SJCRH30 (cell line): ENCODE measurements at places on chromosomes 3 and 15.
A peak's percentile ranks its signal among the peaks of the same experiment; 100 is the strongest.

GRCh38 chr3:176994891-176995781, 202.1 kb downstream of the TBL1XR1 start:
- H3K27ac ChIP-seq, result no peak overlapping the region
- no peaks in the 10 kb centered on the region for H3K27me3 ChIP-seq
- no peaks in the 10 kb centered on the region for H3K36me3 ChIP-seq
- no peak overlapping the region for H3K4me3 ChIP-seq

- no peaks in the 10 kb centered on the region for H3K27me3 ChIP-seq
- no peaks in the 10 kb centered on the region for H3K4me1 ChIP-seq
- DNase-seq, result no peak
- H3K36me3 ChIP-seq, result no peaks in the 10 kb centered on the region
- H3K27ac ChIP-seq, result no peak overlapping the region
Measured at GRCh38 chr15:42031198-42031915, 10.5 kb upstream of the PLA2G4E start.

- no peaks in the 10 kb centered on the region for H3K36me3 ChIP-seq
- H3K27ac ChIP-seq, result no peak overlapping the region
- DNase-seq, result no peak
- no peak overlapping the region for H3K4me3 ChIP-seq
- H3K27me3 ChIP-seq, result no peaks in the 10 kb centered on the region; the same call in 1 of the 2 replicates
- peaks cover 9% of the 10 kb centered on the region for H3K4me1 ChIP-seq
Measured at GRCh38 chr3:127141921-127142730, 50.8 kb upstream of the PRR23E start.

DNA sequence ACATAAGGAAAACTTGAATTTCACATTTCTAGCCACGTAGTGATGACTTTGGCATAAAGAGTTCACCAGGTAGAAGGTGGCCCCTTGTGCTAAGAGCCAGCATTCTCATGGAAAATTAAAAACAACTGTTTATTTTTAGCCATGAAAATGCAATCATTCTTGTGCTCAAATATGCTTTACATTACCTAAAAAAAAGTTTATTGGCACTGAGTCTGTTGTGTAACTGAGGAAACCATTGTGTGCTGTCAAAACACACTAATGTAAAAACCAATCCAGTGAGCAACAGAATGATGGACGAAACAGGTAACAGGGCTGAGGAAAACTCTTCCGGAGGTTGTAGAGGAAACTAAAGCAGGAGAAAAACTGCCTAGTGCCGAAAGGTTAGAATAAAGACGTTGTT, 287.0 kb upstream of the TMC3 start:
- no peaks in the 10 kb centered on the region for H3K36me3 ChIP-seq
- H3K27ac ChIP-seq, result no peak overlapping the region
- H3K27me3 ChIP-seq, result no peaks in the 10 kb centered on the region
- DNase-seq, result no peak
- H3K4me1 ChIP-seq, result no peaks in the 10 kb centered on the region

DNA sequence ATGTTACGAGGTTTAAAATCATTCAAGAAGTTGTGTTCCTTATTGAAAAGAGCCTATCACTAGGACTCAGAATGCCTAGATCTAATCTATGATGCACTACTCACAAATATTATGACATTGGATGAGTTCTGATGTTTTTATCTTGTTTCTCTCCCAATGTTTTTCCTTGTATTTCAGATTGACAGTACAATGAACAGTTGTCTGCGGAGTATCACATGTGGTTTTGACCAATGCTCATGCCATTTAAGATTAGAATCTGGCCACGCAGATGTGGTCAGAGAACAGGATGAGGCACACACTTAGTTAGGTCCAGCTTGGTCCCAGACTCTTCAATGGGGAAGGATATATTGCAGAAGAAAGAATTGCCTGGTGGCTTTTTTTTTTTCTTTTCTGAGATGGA, 25.6 kb upstream of the CCDC50 start:
- H3K27me3 ChIP-seq, result no peaks in the 10 kb centered on the region
- no peak overlapping the region for H3K27ac ChIP-seq

DNA sequence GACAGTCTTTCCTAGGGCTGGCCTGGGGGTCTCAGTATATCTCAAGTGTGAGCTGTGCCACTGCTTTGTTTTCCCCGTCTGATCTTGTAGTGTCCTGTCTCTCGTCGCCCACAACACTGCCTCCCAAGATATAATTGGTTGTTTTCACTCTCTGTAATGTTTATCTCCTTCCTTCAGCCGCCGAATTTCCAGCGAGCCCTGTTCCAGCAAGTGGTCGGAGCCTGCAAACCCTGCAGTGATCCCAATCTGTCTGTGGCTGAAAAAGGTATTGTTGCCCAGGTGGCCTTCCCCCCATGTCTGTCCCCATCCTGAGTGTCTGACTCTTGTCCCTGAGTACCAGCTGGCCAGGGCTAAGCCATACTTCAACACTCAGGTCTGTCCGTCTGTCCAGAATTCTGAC, 9.5 kb upstream of the MANF start:
- H3K36me3 ChIP-seq, result no peaks in the 10 kb centered on the region
- H3K4me3 ChIP-seq, result no peak overlapping the region
- no peak for DNase-seq
- H3K27ac ChIP-seq, result no peak overlapping the region
- H3K27me3 ChIP-seq, result peaks cover 6% of the 10 kb centered on the region; the same call in 1 of the 2 replicates
- peaks cover 10% of the 10 kb centered on the region for H3K4me1 ChIP-seq

- no peaks in the 10 kb centered on the region for H3K27me3 ChIP-seq
- H3K4me3 ChIP-seq, result no peak overlapping the region
- H3K36me3 ChIP-seq, result no peaks in the 10 kb centered on the region
- H3K27ac ChIP-seq, result no peak overlapping the region
- peaks cover 10% of the 10 kb centered on the region; the same call in 1 of the 2 replicates for H3K4me1 ChIP-seq
Measured at GRCh38 chr15:69976366-69976994, 121.2 kb downstream of the TLE3 start.

DNA sequence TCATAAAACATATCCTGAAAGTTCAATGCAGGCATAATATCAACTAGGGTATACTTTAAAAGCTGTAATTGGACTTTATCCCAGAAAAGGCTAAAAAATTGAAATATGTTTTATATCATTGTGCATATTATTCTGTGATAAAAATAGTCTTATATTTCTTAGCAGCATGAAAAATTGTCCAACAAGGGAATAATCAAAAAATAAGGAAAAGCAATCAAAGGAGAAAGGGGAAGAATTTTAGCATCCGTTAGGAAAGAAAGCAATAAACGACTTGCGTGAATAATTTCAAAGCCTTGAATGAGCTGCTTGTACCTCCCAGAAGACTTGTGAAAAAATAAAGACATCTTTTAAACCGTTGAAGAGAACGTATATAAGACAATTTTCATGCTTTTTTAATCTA, 1369.8 kb upstream of the GBE1 start:
- H3K27ac ChIP-seq, result no peak overlapping the region
- no peaks in the 10 kb centered on the region for H3K4me1 ChIP-seq
- no peak for DNase-seq
- no peak overlapping the region for H3K4me3 ChIP-seq
- no peaks in the 10 kb centered on the region for H3K36me3 ChIP-seq
- no peaks in the 10 kb centered on the region for H3K27me3 ChIP-seq

DNA sequence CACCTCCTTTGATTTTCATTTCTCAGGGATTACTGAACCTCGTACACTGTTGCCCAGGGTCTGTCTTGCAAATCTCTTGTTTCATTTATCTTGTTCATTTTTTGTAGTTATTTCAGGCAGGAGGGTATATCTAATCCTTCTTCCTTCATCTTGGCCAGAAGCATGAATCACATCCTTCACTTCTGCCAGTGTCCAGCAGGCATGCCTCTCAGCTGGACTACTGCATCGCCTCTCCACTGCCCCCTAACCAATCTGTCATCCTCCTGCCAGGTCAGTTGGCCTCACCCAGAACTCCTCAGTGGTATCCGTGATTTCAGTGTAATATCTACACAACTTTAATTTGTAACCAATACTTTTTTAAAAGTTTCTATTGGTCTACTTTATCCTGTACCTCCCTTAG, 297.9 kb downstream of the GABRG3 start:
- H3K4me1 ChIP-seq, result no peaks in the 10 kb centered on the region
- H3K27me3 ChIP-seq, result no peaks in the 10 kb centered on the region
- no peaks in the 10 kb centered on the region for H3K36me3 ChIP-seq
- no peak overlapping the region for H3K27ac ChIP-seq
- no peak overlapping the region for H3K4me3 ChIP-seq

- DNase-seq, result no peak
- no peaks in the 10 kb centered on the region for H3K36me3 ChIP-seq
- H3K27me3 ChIP-seq, result 0 out of 2 replicates have a peak, but pooled peaks cover 3% of the 10 kb centered on the region
- H3K27ac ChIP-seq, result no peak overlapping the region
Measured at GRCh38 chr15:80309769-80310384, 57.9 kb upstream of the CTXND1 start.

- no peak overlapping the region for H3K4me3 ChIP-seq
- peak; percentile 68 for DNase-seq
- H3K4me1 ChIP-seq, result no peaks in the 10 kb centered on the region
- H3K27me3 ChIP-seq, result no peaks in the 10 kb centered on the region
- H3K36me3 ChIP-seq, result no peaks in the 10 kb centered on the region
- no peak overlapping the region for H3K27ac ChIP-seq
Measured at GRCh38 chr3:66971891-66972551, 26.1 kb upstream of the KBTBD8 start.

DNA sequence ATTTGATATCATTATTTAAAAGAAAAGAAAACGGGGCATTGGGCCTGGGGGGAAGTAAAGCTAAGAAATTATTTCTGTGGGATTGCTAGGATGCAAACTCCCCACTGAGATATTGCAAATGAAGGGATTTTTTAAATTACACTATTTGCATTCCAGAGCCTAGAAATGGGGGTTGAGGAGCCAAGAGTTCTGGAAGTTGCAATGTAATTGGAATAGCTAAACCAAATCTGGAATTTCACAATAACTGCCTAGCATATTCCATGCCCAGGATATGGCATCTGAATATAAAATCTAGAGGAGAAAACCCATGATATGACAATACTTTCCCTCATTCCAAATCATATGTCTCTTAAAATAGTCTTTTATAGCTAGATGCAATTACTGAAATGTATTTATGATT, 93.0 kb downstream of the CADM2 start:
- H3K4me3 ChIP-seq, result no peak overlapping the region
- no peak for DNase-seq
- no peak overlapping the region for H3K27ac ChIP-seq
- no peaks in the 10 kb centered on the region for H3K27me3 ChIP-seq

GRCh38 chr3:70539908-70540307, 227.5 kb upstream of the MDFIC2 start:
- no peaks in the 10 kb centered on the region for H3K27me3 ChIP-seq
- peak; percentile 5 for DNase-seq
- H3K4me1 ChIP-seq, result no peaks in the 10 kb centered on the region
- H3K27ac ChIP-seq, result no peak overlapping the region
- H3K4me3 ChIP-seq, result no peak overlapping the region

DNA sequence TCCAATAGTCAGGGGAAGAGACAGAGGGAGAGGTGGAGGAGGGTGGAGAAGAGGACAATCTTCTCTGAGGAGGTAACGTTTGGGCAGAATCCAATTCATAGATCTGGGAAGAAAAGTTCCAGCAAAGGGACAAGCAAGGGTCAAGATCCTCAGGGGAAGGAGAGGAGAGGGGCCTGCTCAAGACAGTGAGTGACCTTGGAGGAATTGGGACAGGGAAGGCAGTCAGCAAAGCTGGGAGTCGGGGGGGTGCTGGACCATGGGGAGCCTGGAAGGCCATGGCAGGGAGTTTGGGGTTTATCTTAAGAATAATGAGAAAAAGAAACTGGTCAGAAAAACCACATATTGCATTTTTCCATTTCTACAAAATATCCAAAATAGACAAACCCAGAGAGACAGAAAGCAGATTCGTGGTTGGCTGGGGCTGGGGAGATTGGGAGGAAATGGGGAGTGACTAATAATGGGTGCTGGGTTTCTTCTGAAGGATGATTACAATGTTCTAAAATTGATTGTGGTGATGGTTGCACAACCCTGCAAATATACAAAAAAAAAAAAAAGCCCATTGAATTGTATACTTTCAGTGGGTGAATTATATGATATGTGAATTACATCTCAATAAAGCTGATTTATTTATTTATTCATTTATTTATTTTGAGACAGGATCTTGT, 19.6 kb upstream of the SRP14 start:
- no peak overlapping the region for H3K27ac ChIP-seq
- H3K4me3 ChIP-seq, result no peak overlapping the region
- no peaks in the 10 kb centered on the region for H3K36me3 ChIP-seq
- H3K27me3 ChIP-seq, result no peaks in the 10 kb centered on the region

- H3K27me3 ChIP-seq, result no peaks in the 10 kb centered on the region
- H3K36me3 ChIP-seq, result peaks cover 39% of the 10 kb centered on the region
- no peak for DNase-seq
Measured at GRCh38 chr3:172065967-172066762, 26.8 kb downstream of the FNDC3B start.

GRCh38 chr3:41118461-41119390, 80.6 kb upstream of the CTNNB1 start:
- H3K4me3 ChIP-seq, result no peak overlapping the region
- H3K27me3 ChIP-seq, result no peaks in the 10 kb centered on the region
- peaks cover 20% of the 10 kb centered on the region for H3K4me1 ChIP-seq
- peak; percentile 18 for DNase-seq
- no peaks in the 10 kb centered on the region for H3K36me3 ChIP-seq

- no peaks in the 10 kb centered on the region for H3K4me1 ChIP-seq
- H3K27ac ChIP-seq, result no peak overlapping the region
- H3K27me3 ChIP-seq, result no peaks in the 10 kb centered on the region
- DNase-seq, result no peak
- no peaks in the 10 kb centered on the region for H3K36me3 ChIP-seq
Measured at GRCh38 chr15:42819786-42820185, 82.9 kb upstream of the CDAN1 start.

GRCh38 chr3:4711680-4711992, 218.5 kb downstream of the ITPR1 start:
- H3K4me1 ChIP-seq, result no peaks in the 10 kb centered on the region
- no peak for DNase-seq
- no peak overlapping the region for H3K4me3 ChIP-seq
- H3K27me3 ChIP-seq, result no peaks in the 10 kb centered on the region
- no peaks in the 10 kb centered on the region for H3K36me3 ChIP-seq
